NCI-H187 treated with DMSO at 0.1 percent for 48 hours (cell line): ENCODE measurements at places on chromosomes 5 and 9.

DNA sequence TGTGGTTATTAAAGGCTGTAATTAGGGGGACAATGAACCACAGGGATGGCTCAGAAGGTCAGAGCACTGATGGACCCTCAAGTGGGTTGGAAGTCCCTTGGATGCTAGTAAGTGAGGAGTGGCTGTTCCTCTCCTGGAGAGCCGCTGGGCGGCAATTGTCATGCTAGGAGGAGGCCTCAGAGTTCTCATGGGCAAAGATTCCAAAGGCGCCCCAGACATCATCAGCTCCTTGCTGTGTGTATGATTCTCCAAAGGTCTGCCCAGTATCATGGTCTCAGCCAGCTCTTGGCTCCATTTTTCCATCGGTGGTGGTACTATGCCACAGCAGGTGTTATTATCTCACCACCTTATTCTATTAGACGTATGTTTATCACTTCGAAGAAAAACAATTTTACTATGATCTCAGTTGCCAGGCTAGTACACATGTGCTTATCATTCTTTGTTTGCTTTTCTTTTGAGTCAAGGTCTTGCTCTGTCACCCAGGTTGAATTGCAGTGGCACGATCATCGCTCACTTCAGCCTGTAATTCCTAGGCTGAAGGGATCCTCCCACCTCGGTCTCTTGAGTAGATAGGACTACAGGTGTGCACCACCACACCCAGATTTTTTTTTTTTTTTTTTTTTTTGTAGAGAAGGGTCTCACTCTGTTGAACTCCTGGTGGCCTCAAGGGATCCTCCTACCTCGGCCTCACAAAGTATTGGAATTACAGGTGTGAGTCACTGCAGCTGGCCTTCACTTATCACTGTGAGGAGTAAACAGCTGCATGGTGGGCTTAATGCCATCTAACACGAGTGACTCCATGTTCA lies 46.8 kb downstream of the EXOSC2 start:
- DNase-seq: no peak

DNA sequence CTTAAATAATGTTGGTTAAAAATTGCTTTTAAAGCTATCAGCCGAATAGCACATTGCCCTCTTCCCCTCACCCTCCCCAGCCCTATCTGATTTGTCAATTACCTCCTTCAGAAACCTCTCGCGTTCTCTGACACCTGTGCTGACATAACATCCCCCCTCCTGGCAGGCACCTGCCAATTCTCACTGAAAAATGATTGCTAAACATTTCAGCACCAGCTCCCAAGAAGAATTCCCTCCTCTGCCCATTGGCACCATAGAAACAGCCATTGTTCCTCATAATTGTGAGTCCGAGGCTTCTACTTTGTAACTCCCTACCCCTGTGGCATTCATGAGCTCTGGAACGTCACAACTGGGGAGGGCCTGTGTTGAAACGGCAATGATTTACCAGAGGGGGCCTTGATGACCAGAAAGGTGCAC lies 20.2 kb downstream of the CDH6 start:
- DNase-seq: no peak

DNA sequence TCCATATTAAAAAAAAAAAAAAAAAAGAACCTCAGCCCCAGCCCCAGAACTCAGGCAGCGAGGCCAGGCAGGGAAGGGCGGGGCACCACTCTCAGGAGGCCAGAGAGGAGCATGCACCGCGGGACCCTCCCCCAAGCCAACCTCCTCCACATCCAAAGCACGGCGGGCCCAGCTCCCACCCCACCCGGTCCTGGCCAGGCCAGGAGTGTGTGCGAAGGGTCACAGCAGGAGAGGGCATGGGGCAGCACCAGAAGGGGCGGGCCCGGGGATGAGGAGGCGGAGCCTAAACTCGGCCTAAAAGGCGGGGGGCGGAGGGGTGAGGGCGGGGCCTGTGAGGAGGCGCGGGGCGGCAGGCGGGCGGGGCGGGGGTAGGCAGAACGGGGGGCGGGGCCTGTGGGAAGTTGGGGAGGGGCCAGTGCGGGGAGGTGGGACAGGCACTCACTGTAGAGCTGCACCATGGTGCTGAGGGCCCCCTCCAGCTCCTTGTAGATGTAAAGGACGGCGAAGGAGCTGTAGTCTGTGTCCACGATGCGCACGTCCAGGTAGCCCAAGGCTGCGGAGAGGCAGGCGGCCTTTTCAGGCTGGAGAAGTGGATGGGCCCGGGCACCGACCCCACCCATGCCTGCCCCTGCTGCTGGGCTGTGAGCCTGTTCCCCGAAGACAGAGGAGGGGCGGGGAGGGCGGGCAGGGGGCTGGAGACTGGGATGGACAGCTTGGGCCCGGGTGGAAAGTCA lies 1.2 kb downstream of the LCN15 start:
- DNase-seq: no peak

DNA sequence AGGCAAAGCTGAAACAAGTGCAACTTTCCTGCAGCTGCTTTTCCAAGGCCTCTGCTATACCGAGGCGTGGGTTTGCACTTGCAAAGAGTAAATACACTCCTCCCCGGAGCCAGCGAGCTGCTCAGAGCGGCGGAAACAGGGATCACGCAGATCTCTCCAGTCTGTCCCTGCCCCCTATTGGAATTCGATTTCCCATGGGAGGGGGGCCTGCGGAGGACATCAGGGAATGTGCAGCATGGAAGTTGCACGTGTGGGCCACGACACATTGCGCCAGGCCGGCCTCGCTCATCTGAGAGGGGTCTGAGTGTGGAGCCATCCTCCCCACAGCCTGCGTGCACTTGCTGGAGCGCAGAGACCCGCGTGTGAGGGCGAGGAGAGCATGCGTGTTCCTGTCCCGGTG lies 104.3 kb upstream of the PHYKPL start:
- no peak for DNase-seq

DNA sequence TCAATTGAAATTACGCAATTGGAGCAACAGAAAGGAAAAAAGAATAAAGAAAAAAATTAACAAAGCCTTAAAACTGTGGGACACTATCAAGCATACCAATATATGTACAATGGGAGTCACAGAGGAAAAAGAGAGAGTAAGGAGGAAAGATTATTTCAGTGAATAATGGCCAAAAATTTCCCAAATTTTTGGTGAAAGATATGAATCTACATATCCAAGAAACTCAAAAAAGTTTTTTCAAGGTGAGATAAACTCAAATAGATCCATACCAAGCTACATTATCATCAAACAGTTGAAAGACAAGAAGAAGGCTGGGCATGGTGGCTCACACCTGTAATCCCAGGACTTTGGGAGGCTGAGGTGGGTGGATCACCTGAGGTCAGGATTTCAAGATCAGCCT lies 8.8 kb upstream of the BRD3 start:
- DNase-seq: no peak
